ENCODE measurements at places on chromosomes 6 and 20. TPM values are rescaled to one million over a fixed set of nuclear protein-coding genes. Genes with fewer than 3 reads are reported as not detected.

HEY2 gene
- 8.2 TPM for total RNA-seq

EPHA7 gene
- total RNA-seq = 2.0 TPM

SRSF12 gene
- total RNA-seq = 1.8 TPM

BPIFB2 gene
- total RNA-seq = not detected

CBLN4 gene
- 1.6 TPM for total RNA-seq

NTSR1 gene
- total RNA-seq = not detected

GRCh38 chr20:52426856-52427255 is 235.3 kb upstream of the ZFP64 start:
- H3K4me1 ChIP-seq = no peaks in the 10 kb centered on the region
- H3K4me3 ChIP-seq = no peak overlapping the region
- no peaks in the 10 kb centered on the region for H3K36me3 ChIP-seq
- H3K27ac ChIP-seq = no peak overlapping the region
- no peaks in the 10 kb centered on the region for H3K27me3 ChIP-seq

AURKA gene
- 9.5 TPM for total RNA-seq

DNA sequence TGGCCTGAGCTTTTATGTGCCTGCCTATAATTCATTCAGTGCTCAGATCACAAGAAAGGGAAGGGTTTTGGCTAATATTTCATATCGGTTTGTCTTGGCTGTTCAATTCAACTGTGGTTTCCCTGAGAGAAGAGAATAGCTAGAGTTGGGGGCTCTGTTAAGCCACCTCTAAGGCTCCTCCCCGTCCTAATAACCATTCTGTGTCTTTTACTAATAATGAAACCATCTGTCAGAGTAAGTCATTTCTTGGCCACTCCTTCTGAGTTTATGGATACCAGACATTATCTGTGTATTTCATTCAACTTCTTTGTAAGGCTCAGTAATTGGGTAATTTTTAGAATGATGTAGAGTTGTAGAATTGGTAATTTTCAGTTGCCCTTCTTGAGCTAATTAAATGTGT is 5.2 kb downstream of the STX11 start:
- no peaks in the 10 kb centered on the region for H3K36me3 ChIP-seq
- no peaks in the 10 kb centered on the region for H3K27me3 ChIP-seq
- DNase-seq = no peak
- H3K4me1 ChIP-seq = peaks cover 9% of the 10 kb centered on the region
- no peak overlapping the region for H3K4me3 ChIP-seq

- H3K4me1 ChIP-seq = no peaks in the 10 kb centered on the region
- DNase-seq = no peak
- no peak overlapping the region for H3K27ac ChIP-seq
- H3K27me3 ChIP-seq = no peaks in the 10 kb centered on the region
- no peak overlapping the region for H3K4me3 ChIP-seq
- no peaks in the 10 kb centered on the region for H3K36me3 ChIP-seq
These were observed 46.0 kb upstream of the TASP1 start for GRCh38 chr20:13684566-13685222.

IDH3B gene
- 85.9 TPM for total RNA-seq

- H3K36me3 ChIP-seq = no peaks in the 10 kb centered on the region
- H3K4me3 ChIP-seq = no peak overlapping the region
- H3K27me3 ChIP-seq = no peaks in the 10 kb centered on the region
- no peak for DNase-seq
These were observed 93.2 kb upstream of the AKIRIN2 start for GRCh38 chr6:87794922-87795885.

CDH4 gene
- total RNA-seq = 0.15 TPM

MEI4 gene
- total RNA-seq = not detected

GRCh38 chr20:60144974-60145527 is 186.8 kb downstream of the CDH26 start:
- H3K27ac ChIP-seq = no peak overlapping the region
- no peaks in the 10 kb centered on the region for H3K27me3 ChIP-seq
- no peak for DNase-seq

MAP1LC3A gene
- total RNA-seq = 27.2 TPM

- no peaks in the 10 kb centered on the region for H3K27me3 ChIP-seq
- DNase-seq = peak; percentile 84
- H3K4me3 ChIP-seq = peak overlapping the region; percentile 82
- H3K36me3 ChIP-seq = no peaks in the 10 kb centered on the region
- peak overlapping the region; percentile 95 for H3K27ac ChIP-seq
- peaks cover 1% of the 10 kb centered on the region for H3K4me1 ChIP-seq
These were observed 409 bp upstream of the ATXN1 start for GRCh38 chr6:16761471-16762267.

TMEM217 gene
- total RNA-seq = 1.4 TPM

MUC22 gene
- not detected for total RNA-seq

DNA sequence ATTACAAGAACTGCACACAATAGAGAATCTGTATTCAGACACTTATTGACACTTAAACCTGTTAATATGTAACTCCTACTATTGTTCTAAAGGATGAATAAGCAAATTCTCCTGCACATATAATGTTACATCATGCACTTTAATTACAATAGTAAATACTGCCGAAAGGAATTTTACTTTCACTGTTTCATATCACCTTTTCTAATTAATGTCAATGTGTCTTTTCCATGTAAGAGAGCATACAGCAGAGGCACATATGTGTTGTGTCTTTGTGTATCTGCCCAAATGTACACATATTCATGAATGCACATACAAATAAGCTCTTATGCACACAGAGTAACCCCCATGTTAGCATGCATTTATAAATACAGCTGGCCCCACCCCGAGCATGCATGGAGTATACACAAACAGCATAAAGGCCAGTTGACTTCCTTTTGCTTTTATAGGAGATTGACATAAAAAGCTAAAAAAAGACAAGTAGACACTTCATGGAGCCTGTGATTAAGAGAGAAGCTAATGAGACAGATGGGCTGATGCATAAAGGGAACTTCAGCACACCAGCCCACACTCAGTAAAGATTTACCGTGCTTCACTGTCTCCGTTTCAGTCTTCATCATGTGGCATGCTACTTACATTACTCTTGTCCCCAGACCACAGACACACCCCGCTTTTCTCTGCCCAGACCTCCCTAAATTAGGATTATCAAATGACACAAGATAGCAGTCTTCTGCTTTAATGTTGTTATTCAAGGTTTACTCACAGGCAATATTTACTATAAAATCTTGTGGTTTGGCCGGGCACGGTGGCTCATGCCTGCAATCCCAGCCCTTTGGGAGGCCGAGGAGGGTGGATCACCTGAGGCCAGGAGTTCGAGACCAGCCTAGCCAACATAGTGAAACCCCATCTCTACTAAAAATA is 184.6 kb downstream of the ATXN1 start:
- no peaks in the 10 kb centered on the region for H3K27me3 ChIP-seq
- H3K4me3 ChIP-seq = no peak overlapping the region

DNA sequence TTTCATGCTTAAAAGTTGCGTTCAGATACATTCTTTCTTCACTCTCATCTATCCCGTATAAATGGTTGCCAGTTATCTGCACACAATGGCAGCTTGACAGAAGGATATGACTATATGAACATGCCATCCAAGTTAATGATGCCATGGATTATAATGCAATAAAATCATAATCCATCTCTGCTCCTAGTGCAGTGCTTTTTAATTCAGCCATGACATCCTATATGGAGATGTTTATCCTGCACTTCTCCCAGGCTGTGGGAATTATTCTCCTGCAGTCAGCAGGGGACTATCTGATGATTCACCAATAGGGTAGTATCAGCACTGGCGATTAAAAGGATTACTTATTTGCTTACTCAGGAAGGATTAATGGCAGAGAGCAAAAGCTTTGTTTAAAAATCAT is 273.8 kb downstream of the SAMD5 start:
- H3K4me3 ChIP-seq = no peak overlapping the region
- H3K4me1 ChIP-seq = no peaks in the 10 kb centered on the region
- no peak for DNase-seq
- H3K27ac ChIP-seq = no peak overlapping the region
- no peaks in the 10 kb centered on the region for H3K27me3 ChIP-seq

DNA sequence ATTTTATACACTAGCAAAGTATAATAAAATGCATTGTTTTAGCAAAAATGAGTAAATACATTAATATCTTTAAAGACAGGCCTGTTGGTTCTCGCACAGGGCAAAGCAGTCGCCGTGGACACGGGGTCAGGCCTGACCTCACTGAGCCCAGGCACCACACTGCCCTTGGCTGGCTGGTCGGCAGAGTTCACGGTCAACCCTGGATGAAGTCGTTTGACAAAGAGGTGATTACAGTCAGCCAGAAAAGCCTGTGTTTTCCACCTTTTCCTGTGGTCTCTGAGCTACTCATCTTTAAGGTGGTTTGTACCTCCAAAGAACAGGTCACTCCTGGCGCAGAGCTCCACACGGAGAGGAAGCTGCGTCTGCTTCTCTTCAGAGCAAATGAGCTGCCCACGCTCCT is 191.5 kb downstream of the DLL1 start:
- H3K4me3 ChIP-seq = no peak overlapping the region
- no peaks in the 10 kb centered on the region for H3K4me1 ChIP-seq
- no peaks in the 10 kb centered on the region for H3K27me3 ChIP-seq

DNA sequence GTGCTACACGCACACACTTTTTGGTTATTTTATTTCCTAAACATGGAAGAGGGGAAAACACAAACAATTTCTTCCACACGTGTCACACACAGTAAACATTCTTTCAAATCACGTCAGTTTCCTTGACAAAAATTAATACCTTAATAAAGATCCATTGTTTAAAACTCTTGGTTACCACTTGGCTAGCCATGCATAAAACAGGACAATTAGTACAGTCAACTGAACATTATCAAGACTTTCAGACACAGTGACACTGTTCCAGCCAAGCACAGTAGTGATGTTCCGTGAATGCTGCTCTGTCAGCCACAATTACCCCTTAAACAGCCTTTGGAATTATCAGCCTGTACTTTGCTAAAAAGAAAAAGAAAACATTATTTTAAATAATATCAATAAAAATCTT is 50.8 kb downstream of the GMDS start:
- H3K4me1 ChIP-seq = no peaks in the 10 kb centered on the region
- H3K27ac ChIP-seq = no peak overlapping the region
- no peaks in the 10 kb centered on the region for H3K36me3 ChIP-seq
- H3K4me3 ChIP-seq = no peak overlapping the region
- DNase-seq = no peak

DNA sequence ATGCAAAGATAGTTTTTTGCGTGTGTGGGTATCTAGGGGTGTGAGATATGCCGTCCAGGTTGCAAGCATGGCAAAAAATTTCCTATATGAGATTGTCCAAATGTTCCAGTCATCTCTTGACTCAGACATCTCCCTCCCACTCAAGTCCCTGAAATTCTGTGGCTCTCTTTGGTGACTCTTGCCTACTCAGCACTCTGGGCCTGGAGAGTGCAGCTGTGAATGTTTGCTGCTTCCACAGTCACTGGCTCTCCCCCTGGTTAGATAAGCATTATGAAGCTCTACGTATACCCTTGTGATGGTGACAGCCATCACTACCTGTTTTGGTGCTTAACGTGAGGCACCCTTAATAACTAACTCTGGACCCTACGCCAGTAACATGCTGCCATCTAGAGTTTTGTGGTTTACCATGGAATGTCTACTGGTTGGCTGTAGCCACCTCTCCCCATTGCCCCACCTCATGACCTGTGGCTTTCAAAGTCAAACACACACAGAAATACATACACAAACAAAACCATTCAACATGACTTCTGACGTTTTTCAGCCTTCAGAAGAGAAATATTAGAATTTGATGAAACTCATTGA is 621.9 kb upstream of the CITED2 start:
- H3K27me3 ChIP-seq = no peaks in the 10 kb centered on the region
- H3K4me3 ChIP-seq = no peak overlapping the region
- H3K4me1 ChIP-seq = no peaks in the 10 kb centered on the region
- no peak for DNase-seq
- no peaks in the 10 kb centered on the region for H3K36me3 ChIP-seq

DNA sequence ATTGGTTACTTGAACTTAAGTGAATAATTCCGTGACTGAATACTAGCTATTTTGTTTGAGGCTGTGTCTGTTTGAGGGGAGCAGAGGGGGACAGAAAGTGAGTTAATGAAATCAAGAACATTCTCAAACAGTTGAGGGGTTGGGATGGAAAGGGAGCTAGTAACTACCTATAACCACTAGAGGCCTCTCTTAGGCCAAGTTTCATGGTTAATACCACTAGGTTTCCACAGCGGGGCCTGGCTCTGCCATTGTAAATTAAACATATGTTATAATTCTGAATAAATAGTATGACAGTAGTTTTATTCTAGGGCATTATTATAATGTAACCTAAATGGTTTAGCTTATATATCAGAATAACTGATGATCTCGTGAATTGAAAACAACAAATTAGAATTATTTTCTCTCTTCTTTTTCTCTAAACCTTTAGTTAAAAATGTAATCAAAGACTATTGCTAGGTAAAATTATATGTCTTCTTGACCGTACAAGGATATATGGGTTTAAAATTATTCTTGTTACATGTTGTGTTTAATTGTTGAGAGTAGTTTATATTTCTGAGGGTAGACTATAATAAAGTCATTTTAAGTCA is 108.1 kb downstream of the BCKDHB start:
- H3K36me3 ChIP-seq = no peaks in the 10 kb centered on the region
- no peaks in the 10 kb centered on the region for H3K27me3 ChIP-seq
- H3K27ac ChIP-seq = no peak overlapping the region
- no peak overlapping the region for H3K4me3 ChIP-seq
- no peaks in the 10 kb centered on the region for H3K4me1 ChIP-seq

DNA sequence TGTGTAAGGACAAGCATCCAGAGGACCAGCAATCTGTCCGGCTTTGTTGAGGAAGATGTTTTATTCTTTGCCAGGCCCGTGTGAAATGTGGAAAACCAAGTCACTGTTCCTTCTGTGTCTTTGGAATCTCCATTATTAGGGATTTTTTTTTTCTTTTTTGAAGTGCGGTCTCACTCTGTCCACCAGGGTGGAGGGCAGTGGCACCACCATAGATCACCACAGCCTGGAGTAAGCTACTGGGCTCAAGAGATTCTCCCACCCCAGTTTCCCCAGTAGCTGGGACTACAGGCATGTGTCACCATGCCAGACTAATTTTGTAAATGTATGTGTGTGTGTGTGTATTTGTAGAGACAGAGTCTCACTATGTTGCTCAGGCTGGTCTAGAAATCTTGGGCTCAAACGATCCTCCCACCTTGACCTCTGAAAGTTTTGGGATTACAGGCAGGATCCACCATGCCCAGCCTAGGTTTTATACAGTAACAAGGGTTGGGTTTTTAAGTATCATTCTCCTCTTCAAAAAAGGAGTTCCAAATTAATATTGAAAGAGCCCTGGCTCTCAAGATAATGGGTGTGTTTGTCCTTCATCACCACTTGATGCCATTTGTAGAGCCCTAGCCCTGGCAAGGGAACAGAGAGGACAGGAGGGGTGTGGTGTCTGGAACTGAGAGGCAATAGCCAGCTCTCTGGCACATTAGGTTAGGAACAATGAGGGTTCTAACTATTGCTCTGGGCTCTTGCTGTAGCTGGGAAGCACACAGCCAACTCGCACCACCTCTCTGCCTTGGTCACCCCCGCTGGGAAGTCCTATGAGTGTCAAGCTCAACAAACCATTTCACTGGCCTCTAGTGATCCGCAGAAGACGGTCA is 3.1 kb downstream of the LAMP5 start:
- DNase-seq = no peak
- no peak overlapping the region for H3K4me3 ChIP-seq
- no peaks in the 10 kb centered on the region for H3K27me3 ChIP-seq
- H3K27ac ChIP-seq = no peak overlapping the region
